ENCODE measurements at places on chromosomes 16 and 17. TPM values are rescaled to one million over a fixed set of nuclear protein-coding genes. Genes with fewer than 3 reads are reported as not detected.
A peak's percentile ranks its signal among the peaks of the same experiment; 100 is the strongest.

ACSM2A gene
- not detected for total RNA-seq

TP53TG3 gene
- total RNA-seq, result not detected

HYDIN gene
- total RNA-seq, result not detected

PIK3R5 gene
- total RNA-seq, result 17.8 TPM

CACNG5 gene
- total RNA-seq, result not detected

TLCD3A gene
- total RNA-seq, result 7.0 TPM

DNA sequence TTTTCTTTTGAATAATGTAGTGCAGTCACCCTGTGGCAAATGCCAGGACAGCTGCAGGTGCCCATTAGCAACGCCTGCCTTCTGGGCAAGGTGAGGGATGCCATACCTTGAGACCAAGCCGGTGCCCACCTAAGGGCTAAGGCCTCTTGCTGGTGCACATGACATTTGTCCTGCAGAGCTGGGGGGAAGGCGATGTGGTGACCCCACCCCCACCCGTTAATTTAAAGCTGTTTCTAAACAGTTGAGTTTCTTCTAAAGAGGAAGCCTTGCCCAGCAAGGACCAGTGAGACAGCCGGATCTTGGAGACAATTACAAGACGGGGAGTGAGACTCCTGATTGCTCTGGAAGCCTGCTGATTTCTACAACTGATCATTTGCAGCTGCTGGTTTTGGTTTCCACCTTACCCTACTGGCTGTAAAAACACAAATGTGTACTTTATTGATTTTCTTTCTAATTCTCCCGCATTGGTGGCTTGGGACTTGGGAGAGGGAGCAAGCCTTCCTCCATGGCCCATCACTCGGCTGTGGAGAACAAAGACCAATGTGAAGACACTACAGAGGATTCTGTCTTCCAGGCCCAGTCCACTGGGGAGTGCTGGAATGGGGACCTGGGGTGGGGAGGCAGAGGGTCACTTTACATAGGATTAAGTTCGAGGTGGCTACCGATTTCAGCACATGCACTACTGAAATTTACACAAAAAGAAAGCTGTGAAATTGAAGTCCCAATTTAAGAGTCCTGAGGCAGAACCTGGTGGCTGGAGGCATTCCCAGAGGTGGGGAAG lies 2.7 kb downstream of the CDK5R1 start:
- DNase-seq, result no peak

GRCh38 chr16:81723098-81723723 lies 55.9 kb upstream of the PLCG2 start:
- no peak for DNase-seq

- DNase-seq, result no peak
These were observed 926 bp downstream of the MYH10 start for GRCh38 chr17:8629371-8630226.

DNA sequence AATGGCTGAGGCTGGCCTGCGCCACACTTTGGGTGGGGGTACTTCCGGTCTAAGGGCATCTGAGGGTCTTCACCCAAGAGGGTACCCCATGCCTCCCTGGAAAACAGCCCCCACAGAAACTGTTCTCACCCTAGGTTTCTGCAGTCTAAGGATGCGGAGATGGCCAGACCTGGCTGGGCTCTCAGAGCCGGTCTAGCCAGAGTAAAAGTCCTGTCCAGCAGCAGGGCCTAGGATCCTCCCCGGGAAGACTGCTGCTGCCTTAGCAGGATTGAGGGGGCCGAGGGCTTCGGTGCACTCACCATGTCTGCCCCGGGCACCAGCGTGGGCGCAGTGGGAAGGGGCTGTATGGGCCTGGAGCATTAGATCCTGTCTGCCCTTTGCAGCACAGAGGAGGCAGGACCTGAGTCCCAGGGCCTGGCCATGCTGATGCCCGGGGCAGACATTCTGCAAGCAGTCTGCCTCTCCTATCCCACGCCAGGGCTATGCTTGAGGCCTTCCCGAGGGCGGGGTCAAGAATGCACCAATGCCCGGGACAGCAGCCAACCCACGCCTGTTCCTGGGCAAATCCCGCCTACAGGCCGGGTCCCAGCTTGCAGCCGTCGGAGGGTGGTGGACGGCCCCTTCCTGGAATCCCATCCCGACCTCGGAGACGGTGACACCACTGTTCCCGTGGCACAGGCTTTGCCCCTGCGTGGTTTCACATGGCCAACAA lies 54.7 kb downstream of the CBFA2T3 start:
- DNase-seq, result no peak

GRCh38 chr17:67328026-67328425 lies 38.4 kb downstream of the PSMD12 start:
- DNase-seq, result no peak

GRCh38 chr17:63772801-63773271 lies 561 bp downstream of the CCDC47 start:
- DNase-seq, result no peak

GRCh38 chr16:67548265-67549126 lies 13.8 kb upstream of the CTCF start:
- DNase-seq, result no peak

DNA sequence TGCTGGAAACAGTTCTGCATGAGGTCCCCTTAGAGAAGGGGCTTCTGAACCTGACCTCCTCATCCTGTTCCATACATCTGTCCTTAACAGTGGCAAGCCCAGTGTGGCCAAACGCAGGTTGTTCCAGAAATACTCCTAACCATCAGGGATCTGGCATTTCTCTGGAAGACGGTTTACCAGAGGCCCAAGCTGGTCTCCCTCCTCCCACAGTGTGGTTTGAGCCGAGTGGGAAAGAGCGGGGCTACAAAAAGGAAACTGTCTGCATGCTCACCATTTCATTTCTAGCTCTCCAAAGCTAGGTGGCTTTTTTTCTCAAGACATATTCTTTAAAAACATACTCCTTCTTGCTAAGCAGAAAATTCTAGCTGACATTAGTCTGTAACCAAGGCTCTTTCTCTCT lies 6.0 kb downstream of the MXRA7 start:
- DNase-seq, result no peak

DNA sequence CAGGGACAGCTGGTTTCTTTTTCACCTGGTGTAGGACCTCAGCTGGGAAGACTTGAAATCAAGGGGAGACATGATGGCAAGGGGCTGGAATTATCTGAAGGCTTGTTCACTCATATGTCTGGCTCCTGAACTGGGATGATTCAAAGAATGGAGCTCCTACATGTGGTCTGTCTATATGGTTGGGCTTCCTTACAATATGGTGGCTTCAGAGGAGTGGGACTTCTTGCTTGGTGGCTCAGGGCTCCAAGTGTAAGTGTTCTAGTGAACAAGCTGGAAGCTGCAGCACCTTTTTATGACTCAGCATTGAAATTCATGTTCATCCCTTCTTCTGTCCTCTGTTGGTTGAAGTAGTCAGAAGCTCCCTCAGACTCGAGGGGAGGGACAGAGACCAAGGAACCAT lies 127.9 kb downstream of the MSI2 start:
- no peak for DNase-seq

- DNase-seq, result no peak
These were observed 24.1 kb downstream of the DNAH3 start for GRCh38 chr16:21126518-21126917.

- DNase-seq, result no peak
These were observed 3.5 kb upstream of the ABR start for GRCh38 chr17:1183171-1183873.

- no peak for DNase-seq
These were observed 8.2 kb downstream of the ZNHIT3 start for GRCh38 chr17:36494674-36495073.

GRCh38 chr16:85461814-85462713 lies 151.1 kb upstream of the GSE1 start:
- peak; percentile 27 for DNase-seq

DNA sequence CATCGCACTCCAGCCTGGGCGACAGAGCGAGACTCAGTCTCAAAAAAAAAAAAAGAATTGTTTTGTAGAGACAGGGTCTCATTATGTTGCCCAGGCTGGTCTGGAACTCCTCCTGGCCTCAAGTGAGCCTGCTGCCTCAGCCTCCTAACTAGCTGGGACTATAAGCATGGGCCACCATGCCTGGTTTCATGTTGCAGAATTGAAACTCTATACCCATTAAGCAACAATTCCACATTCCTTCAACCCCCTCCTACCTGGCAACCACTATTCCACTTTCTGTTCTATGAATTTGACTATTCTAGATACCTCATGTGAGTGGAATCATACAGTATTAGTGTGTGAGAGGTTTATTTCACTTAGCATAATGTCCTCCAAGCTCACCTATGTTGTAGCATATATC lies 24.5 kb downstream of the RNF135 start:
- no peak for DNase-seq

GRCh38 chr16:63655846-63656245 lies 1466.0 kb downstream of the CDH11 start:
- no peak for DNase-seq

GRCh38 chr16:50683689-50684374 lies 2.7 kb upstream of the SNX20 start:
- peak; percentile 22 for DNase-seq

Data from activated T-cell treated with anti-CD3 and anti-CD28 coated beads, Interleukin-2, amount 50 U/mL, for 4 hours (primary cell).